ENCODE measurements at places on chromosomes 12 and 14.
A peak's percentile ranks its signal among the peaks of the same experiment; 100 is the strongest.

DNA sequence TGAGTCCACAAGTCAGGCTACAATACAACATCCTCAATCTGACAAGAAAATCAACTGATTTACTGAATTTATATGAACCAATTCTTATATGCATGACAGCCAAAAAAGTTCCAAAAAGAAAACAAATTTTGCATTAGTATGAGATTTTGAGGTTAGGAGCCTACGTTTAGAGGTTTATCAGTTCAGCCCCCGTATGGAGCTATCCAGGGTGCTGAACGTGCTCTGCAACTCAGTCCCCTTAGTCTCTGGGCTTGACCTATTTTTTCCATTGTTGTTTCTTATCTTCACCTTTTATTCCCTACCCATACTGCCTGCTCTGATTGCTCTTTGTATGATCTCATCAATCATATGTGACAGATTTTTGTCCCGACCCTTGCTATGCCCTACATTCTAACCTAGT, 693.0 kb downstream of the NRXN3 start:
- no peak for DNase-seq

DNA sequence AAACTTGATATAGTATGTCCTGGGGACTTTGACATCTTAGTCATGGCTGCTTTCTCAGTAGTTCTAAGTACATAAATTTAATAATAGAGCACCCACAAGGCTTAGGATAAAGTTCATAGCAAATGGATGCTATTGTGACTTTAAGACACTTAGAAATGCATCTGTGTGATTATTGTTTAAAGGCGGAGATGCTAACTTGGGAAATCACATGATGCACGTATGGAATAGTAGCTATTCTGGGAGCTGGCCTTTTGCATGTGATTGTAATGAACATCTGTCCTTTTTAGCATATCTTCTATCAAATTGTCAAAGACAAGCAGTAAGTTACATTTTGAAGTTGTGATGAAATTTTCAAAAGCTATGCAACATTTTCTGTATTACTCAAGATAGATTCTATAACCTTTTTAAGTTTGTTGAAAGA, 46.7 kb upstream of the ATP2A2 start:
- DNase-seq, result peak; percentile 94

DNA sequence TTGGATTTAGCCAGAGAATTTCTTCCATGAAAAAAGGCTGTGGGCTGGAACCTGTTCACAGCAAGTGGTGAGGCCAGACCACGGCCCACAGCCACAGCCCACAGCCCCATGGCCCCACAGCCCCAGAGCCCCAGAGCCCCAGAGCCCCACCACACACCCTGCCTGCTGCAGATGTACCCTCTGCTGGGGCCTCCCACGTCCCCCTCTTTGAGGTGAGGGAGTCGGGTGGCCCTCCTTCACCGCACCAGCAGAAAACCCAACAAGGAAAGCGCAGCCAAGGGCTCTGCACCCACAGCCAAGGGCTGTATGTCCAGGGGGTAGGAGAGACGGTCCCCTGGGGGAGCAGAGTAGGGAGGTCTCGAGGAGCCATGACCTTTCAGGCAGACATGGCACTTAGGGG, 327.5 kb upstream of the DIO3 start:
- no peak for DNase-seq

- no peak for DNase-seq
Measured at GRCh38 chr14:94401083-94401482, 12.7 kb upstream of the SERPINA1 start.

DNA sequence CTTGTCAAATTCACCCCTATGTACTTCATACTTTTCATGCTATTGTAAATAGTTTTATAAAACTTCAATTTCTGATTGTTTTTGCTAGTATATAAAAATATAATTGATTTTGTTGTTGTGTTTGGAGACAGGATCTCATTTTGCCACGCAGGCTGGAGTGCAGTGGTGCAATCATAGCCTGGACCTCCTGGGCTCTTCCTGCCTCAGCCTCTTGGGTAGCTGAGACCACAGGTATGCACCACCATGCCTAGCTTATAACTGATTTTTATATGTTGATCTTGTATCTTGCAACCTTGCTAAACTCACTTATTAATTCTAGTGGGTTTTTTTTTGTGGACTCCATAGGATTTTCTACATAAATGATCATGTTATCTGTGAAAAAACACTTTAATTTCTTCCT, 23.5 kb downstream of the ATP5MC2 start:
- no peak for DNase-seq

GRCh38 chr12:119715268-119715620, 47.3 kb downstream of the PRKAB1 start:
- DNase-seq, result no peak

- no peak for DNase-seq
Measured at GRCh38 chr12:1540690-1541089, 53.7 kb downstream of the FBXL14 start.

DNA sequence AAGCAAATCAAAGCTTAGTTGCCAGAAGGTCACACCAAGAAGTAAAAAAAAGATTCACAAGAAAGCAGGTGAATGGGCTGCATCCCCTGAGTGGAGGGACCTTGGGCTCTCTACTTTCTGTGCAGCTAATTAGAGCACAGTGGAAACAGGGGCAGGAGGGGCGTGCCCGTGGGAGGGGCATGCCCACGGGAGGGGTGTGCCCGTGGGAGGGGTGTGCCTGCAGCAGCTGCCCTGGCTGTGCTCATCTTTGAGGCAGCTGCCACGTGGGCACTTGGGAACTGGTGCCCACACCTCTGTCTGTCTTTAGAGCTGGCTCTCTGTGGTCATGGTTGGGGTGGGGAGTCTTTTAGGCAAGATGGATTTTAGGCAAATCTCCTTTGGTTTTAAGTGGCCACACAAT, 60.0 kb downstream of the EML1 start:
- DNase-seq, result no peak

DNA sequence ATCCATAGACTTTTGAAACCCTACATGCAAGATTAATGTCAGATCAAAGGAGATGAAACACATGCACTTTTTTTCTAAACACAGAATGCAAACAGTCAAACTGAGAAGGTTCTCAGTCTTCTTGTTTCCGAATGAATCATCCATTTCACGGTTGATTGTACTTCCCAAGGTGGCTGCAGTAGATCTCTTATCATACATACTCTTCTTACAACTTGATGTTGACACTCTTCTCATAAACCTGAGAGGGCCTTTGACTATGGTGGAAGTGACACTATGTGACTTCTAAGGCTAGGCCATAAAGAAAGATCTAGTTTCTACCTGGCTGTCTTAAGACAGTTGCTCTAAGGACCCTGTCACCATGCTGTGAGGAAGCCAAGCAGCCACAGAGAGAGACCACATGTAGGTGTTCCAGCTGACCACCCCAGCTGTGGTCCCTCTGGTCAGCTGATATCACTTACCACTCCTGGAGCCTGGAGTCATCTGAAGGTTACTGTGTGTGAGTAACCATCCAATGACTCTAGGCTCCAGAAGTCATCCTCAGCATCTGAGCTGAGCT, 67.2 kb upstream of the HMGA2 start:
- DNase-seq, result no peak

Data from AML-193 (cell line).